ENCODE measurements at places on chromosomes 2 and 18.

- DNase-seq = no peak
Observed at GRCh38 chr2:187586011-187586641, 31.9 kb upstream of the TFPI start.

DNA sequence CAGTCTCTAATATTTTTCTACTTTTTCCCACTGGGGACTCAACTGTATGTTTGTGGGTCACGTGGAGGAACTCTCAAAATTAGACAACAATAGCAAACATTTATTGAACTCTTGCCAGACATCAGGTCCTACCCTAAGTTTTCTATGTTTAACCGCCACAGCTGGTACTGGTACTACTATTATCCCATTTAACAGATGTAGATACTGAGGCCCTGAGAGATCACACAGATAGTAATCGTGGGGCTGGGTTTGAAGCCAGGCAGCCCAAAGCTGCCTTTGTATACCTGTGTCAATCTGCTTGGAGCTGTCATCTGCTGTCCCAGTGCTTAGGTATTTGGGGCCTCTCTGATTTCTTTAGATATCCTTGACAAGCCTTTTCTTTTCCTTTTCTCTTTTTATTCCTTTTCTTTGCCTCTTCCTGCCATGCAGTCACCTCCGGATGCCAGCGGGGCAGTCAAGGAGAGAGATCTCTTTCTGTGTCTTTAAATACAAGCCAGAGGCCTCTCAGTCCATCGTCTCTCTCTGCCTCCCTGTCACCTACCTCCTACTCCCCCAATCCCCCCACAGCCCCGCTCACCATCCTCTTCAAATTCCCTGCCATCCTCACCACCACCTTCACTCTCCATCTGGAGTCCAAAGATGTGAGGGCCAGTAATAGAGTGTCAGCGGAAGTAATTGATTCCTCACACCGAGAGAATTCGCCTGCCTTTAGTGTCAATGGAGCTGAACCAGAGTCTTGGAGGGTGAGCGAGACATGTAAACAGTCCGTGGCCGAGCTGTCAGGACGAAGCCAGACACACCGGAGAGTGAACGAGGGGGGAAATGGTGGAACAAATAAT lies 23.4 kb downstream of the NRP2 start:
- no peak for DNase-seq

- DNase-seq = no peak
Observed at GRCh38 chr2:216339456-216340279, 32.6 kb downstream of the MARCHF4 start.

- peak; percentile 40 for DNase-seq
Observed at GRCh38 chr2:42828487-42829425, 36.4 kb upstream of the HAAO start.

- DNase-seq = no peak
Observed at GRCh38 chr2:170737406-170737805, 22.3 kb downstream of the SP5 start.

DNA sequence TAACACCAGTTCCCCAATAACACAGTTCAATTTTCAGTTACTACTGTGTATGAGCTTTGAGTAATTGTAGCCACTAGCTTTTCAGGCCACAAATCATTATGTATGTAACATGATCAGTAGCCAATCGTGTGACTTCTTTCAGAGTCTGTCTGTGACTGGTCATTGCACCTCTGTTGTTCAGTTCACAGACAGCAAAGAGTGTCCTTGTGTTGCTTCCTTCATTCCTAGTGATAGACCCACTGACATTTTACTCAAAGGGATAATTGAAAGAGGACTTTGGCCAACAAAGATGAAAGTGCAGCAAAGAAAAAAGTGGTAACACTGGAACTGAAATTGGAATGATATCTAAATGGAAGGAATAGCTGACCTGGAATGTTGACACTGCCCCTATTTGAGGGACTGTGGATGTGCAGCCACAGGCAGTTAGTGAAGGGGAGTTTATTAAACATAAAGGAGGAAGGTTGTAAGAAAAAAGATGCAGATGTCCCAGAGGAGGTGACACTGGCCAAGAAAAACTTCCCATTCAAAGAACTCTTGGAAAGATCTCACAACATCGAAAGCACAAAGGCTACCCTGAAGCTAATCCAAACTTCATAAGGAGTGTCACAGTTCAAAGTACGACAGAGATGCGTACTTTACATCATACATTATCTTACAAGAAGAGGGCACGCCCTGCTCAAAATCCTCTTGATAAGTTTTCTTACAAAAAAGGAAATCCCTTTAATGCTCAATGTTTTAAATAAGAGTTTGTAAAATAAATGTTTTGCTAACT lies 19.3 kb downstream of the TTC39C start:
- DNase-seq = no peak

DNA sequence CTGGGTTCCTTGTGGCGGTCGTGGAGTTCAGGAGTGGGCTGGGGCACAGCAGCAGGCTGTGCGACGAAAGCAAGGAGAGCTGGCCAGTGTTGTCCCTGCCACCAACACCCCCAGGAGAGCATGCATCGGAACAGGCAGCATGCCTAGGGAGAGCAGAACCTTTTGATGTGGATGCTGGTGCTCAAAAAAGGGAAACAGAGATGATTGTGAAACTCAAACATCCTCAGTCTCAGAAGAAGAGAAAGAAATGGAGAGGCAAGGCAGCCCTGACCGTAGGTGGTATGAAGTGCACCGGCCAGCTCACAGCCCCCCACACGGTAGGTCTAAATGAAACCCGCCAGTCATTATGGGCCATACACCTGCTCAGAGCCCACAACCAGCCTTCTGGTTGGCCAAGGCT lies 253.4 kb downstream of the GBX2 start:
- DNase-seq = no peak

- DNase-seq = no peak
Observed at GRCh38 chr2:217279140-217279539, 419.3 kb upstream of the TNP1 start.

GRCh38 chr2:192645811-192646598 lies 451.3 kb upstream of the TMEFF2 start:
- DNase-seq = no peak

DNA sequence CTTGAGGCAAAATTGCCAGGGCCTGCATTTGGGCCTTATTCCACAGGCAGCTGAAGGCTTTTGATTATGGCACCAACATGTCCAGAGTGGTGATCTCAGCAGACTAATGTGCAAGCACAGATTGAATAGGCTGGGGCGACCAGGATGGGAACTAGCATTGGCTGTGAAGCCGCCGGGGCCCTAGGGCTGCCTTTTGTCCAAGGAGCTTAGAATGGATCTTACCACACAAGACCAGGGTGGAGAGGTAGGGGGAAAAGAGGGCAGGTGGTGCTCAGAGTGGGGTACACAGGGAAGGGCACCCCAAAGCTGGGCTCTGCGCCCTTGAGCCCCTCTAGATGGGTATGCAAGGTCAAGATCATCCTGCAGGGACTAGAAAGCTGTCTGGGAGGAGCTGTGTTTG lies 23.1 kb downstream of the PSD4 start:
- no peak for DNase-seq

- no peak for DNase-seq
Observed at GRCh38 chr2:11550302-11550701, 16.5 kb downstream of the GREB1 start.

DNA sequence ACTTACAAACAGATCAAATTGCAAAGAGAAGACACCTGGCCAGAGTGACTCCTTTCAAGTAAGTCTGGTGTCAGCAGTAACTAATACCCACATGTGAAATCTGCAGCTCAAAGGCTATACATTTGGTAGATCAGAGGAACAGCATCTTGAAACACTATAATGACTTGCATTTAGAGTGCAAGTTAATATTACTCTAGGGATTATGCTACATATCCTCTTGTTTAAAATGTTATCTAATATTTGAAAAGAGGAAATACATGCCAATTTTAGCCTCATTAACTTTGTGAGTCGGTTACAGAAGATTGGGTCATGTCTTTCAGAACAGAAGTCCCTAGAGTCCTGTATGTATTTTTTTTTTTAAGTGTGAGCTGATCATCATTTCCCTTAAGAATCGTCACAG lies 15.2 kb downstream of the LANCL1 start:
- no peak for DNase-seq
